Right ventricle myocardium superior (tissue), 1 donor: ENCODE measurements at places on chromosomes 12 and 14. TPM values are rescaled to one million over a fixed set of nuclear protein-coding genes. Genes with fewer than 3 reads are reported as not detected.

GRCh38 chr12:19154686-19155085 is 25.2 kb downstream of the PLEKHA5 start:
- DNase-seq, result no peak

DNA sequence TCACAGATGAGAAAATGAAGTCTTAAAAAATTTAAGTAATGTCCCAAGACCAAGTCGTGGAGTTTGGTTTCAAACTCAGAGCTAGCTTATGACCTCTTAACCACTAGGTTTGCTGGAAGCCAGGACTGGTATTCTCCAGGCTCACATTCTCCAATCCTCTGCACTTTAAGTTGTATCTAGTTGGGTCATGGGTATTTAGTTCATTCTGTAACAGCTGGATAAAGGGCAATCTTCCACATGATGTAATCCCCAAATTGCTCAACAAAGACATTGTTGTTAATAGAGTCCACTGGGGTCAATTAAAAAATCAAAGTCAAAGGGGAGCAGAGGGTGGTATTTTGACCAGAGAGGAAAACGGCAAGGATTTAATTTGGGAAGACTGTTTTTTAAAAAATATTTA is 17.8 kb upstream of the GAS2L3 start:
- DNase-seq, result no peak

DNA sequence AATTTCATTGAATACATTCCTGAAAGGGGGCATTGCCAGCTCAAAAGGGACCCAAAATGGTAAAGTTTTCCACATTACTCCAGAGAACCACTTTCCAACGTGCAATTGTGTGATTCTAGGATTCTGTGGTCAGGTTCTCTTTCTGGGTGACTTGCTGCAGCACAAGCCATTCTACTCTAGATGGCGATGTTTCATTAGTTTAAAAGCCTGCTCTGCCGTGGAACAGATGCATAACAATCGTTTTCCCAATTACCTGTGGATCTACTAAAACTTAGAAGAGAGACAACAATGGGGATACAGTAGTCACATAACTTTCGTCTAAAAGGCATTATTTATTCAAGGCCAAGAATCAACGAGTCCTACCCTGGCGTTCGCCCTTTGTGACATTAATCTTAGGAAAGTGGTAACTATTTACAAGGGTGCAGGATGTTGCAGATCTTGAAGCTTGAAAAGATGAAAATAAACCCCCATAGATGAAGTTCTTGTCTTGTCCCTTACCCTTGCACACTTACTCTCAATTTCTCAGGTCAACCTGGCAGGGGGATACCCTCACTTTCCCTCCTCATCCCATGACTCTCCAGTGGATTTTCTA is 400.9 kb downstream of the SNAPC1 start:
- DNase-seq, result no peak

DNA sequence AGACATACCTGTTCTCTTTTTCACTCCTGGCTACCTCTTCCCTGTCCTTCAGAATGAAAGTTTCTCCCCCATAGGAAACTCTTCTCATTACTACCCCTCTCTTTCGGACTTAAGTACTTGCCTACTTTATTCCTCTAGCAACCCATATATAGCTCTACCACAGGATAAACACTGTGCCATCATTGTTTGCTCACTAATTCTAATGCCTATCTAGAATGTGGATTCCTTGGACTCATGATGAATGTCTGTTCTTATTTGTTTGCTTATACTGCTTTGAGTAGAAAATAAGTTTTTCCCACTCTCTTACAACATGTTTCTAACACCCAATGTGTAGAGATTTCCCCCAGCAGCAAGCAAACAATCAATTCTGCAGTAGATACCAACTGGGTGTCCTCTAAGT is 1094.9 kb downstream of the SLC6A15 start:
- DNase-seq, result no peak

- no peak for DNase-seq
Measured at GRCh38 chr12:52518574-52519386, 1.4 kb downstream of the KRT5 start.

- no peak for DNase-seq
Measured at GRCh38 chr14:95211721-95212504, 54.6 kb upstream of the DICER1 start.

DNA sequence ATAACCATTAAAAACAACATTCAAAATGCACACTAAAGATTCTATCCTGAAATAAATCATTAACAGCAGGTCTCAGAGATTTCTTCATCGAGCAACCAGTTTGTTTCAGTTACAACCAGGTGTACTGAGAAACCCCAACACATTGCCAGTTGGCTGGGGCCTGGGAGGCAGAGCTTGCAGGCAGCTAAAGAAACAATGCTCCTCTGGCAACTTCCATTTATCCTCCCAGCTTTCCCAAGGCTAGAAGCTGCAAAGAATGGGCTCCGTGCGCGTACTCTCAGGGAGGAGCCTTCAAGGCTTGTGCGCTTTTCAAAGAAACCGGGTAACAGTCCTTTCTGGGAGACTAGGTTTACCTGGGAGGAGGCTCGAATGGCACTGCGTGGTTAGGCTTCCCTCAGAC is 181.6 kb downstream of the MSRB3 start:
- DNase-seq, result no peak

GRCh38 chr12:11555743-11556625 is 93.5 kb upstream of the ETV6 start:
- no peak for DNase-seq

- no peak for DNase-seq
Measured at GRCh38 chr14:52706286-52706685, 714 bp upstream of the PSMC6 start.

DNA sequence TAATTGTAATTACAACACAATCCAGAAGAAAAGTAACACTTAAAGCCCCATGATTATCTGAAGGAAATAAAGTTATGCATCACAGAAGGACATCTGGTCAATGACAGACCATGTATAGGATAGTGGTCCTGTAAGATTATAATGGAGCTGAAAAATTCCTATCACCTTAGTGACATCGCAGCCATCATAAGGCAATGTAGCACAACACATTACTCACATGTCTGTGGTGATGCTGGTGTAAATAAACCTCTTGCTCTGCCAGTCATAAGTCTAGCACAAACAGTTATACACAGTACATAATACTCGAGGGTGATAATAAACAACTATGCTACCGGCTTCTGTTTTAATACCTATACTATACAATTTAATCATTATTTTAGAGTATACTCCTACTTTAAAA is 11.2 kb downstream of the ATG2B start:
- no peak for DNase-seq

DNA sequence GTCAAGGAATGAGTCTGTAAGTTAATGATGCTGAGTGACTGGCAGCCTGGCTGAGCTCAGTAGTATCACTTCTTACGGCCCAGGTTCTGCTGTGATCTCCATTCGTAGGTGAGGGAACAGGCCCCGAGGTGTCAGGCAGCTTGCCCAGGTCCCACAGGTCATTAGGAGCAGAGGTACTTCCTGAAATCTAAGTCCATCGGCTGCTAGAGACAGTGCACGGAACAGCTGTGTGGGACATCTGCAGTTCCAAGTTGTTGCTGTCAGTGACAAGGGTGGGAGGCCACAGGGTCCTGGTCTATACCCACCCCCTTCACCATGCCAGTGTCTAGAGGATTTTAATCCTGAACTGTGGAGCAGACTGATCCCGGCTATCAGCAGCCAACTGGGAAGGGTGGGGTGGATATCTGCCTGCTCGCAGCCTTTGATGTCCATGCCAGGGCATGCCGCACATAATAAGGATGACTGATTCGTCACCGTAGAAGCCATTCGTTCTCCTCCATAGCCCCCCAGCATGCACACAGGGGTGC is 82.3 kb upstream of the RIN3 start:
- DNase-seq, result no peak

- no peak for DNase-seq
Measured at GRCh38 chr14:91207008-91207407, 37.5 kb downstream of the GPR68 start.

- DNase-seq, result no peak
Measured at GRCh38 chr12:69149270-69149669, 90.1 kb upstream of the CPSF6 start.

DNA sequence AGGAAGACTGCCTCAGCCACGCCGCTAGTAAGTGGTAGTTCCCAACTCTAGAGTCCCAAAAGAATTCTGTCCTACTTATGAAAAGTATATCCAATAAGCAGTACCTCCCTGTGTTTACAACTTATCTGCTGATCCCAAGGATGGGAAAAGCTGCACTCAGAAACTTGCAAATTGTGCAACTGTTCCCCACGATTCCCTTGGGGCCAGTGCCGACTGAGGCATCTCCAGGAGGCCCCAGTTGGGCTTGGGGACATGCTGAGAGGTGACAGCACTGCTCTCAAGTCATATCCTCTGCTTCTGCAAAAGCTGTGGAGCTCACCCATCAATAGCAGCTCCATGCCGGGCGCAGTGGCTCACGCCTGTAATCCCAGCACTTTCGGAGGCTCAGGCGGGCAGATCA is 23.7 kb downstream of the SPRING1 start:
- no peak for DNase-seq

GRCh38 chr12:85923767-85924331 is 49.8 kb downstream of the NTS start:
- no peak for DNase-seq

PTHLH gene
- not detected for total RNA-seq

LGR5 gene
- total RNA-seq, result not detected

TCL1B gene
- total RNA-seq, result not detected

KCNC2 gene
- not detected for total RNA-seq

NRIP2 gene
- 2.0 TPM for total RNA-seq

PLA2G1B gene
- total RNA-seq, result not detected

ACRBP gene
- total RNA-seq, result 0.51 TPM

PRPH gene
- total RNA-seq, result not detected

TAS2R46 gene
- not detected for total RNA-seq

TRMT5 gene
- 4.4 TPM for total RNA-seq

IL22 gene
- total RNA-seq, result not detected
